ENCODE measurements at places on chromosomes 3 and 15.

DNA sequence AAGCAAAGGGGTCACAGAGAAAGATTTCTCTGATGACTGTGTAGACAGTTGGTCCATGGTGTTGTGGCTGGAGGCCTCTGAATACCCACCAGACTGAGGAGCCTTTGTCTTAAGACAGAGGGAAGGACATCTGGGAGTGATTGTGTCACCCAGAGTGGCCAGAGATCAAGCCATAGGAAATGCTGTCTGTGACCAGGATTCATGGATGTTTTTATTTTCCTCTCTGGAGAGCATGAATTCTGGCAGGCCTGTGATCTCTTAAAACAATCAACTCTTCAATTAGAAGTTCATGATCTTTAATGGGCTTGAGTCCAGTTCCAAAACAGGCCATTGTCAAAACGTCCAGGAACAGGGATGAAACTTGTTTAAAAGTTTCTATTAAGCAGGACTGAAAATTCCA lies 198.9 kb upstream of the CTDSPL start:
- DNase-seq: no peak

DNA sequence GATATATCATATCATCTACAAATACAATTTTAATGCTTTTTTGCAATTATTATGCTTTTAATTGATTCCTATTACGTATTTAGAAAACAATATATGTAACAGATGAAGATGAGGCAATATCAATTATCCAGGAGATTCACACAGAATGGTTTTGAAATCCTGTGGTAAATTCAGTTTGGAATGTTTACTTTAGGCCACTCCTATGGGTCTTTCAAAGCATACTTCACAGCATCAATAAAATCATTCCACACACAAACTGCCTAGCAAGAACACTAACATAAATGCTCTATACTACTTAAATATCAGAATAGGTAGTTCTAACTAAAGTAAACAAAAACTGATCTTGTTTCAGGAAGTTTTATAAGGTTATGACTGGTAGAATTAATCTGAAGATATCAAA lies 90.5 kb downstream of the FAM227B start:
- DNase-seq: no peak

DNA sequence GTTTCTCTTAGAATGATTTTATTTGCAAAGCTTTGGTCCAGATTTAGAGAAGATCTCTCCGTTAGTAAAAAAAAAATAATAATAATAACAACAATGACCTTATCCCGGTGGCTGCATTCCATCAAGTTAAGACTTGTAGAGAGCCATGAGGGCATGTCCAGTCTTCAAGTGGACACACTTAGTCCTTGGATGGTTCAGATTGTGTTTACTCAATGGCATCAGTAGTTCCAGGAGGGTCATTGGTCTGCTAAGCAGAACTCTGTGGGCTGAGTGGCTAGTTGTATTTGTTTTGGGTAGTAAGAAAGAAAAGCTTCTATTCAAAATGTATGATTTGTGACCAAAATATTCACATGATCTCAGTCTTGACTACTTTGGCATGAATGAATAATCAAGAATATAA lies 116.3 kb upstream of the UBE2E2 start:
- DNase-seq: no peak

- DNase-seq: no peak
These were observed 11.8 kb upstream of the CDV3 start for GRCh38 chr3:133561679-133562078.

- DNase-seq: no peak
These were observed 232.5 kb downstream of the CDIN1 start for GRCh38 chr15:36811903-36812302.

GRCh38 chr15:41849204-41849603 lies 10.6 kb downstream of the PLA2G4B start:
- DNase-seq: no peak

- DNase-seq: no peak
These were observed 676.2 kb downstream of the NAALADL2 start for GRCh38 chr3:175535351-175535750.

DNA sequence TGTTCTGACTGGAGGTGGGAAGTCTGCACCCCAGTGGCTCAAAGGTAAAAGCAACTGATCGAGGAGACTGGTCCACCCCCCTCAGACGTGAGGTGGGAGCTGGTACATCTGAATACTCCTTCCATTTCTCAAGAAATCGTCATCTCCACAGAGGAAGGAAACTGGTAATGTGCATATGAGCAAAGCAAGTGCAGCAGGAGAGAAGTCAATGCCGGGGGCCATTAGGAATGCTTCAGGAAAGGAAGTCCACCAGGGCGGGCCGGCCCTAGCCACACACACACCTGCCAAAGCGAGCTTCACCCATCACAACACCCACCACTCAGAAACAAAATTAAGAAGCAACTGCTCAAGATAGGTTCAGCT lies 8.5 kb downstream of the TBC1D2B start:
- DNase-seq: no peak

DNA sequence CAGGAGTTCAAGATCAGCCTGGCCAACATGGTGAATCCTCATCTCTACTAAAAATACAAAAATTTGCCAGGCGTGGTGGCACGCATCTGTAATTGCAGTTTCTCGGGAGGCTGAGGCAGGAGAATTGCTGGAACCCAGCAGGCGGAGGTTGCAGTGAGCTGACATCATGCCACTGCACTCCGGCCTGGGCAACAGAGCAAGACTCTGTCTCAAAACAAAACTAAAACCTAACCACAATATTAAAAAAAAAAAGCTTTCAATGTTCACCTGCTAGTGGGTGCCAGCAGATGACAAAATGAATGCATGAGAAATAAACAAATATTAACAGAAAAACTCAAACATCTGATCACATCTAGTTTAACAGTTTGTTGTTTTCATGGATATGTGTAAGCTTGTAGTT lies 9.0 kb downstream of the SLC24A1 start:
- no peak for DNase-seq

DNA sequence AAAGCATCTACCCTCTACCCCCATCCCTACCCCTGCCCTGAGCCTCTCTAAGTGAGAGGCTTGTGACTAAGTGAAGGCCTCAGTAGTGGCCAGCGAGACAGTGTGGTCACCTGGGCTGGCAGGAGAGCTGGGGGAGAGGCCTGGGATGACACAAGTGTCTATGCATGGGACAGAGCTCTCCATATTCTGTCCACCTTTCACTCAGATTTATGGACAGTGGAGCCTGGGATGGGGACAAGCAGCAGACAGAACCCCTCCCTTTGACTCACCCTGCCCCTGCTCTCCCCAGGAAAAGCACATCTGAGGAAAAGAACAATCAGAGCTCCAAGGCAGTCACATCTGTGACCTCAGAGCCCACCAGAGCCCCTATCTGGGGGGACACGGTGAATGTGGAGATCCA lies 26.0 kb downstream of the CCDC33 start:
- no peak for DNase-seq

GRCh38 chr3:59813148-59813538 lies 763.3 kb upstream of the CFAP20DC start:
- DNase-seq: no peak

- DNase-seq: no peak
These were observed 55.2 kb downstream of the TBL1XR1 start for GRCh38 chr3:177141899-177142646.

GRCh38 chr15:69265347-69265955 lies 33.3 kb upstream of the PAQR5 start:
- DNase-seq: no peak

GRCh38 chr3:122800706-122801237 lies 5.9 kb downstream of the SLC49A4 start:
- no peak for DNase-seq

GRCh38 chr15:80920271-80920699 lies 69.3 kb downstream of the MESD start:
- no peak for DNase-seq

DNA sequence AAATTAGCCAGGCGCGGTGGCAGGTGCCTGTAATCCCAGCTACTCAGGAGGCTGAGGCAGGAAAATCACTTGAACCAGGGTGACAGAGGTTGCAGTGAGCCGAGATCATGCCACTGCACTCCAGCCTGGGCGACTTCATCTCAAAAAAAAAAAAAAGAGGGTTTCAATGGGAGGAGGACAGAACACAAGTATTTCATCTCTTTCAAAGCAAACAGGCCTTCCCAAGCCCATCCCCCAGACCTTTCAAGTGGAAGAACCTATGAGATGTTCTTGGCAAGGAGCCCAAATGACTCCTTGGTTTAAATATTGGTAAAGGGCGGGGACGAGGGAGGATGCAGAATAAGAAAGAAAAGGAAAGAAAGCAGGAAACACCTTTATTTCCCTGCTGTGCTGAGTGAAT lies 62.2 kb upstream of the MCF2L2 start:
- DNase-seq: no peak

- DNase-seq: no peak
These were observed 9.1 kb downstream of the RASL12 start for GRCh38 chr15:65058394-65059368.
